ENCODE measurements at places on chromosomes 4 and X. TPM values are rescaled to one million over a fixed set of nuclear protein-coding genes. Genes with fewer than 3 reads are reported as not detected.

Gene FGD1
- 7.9 TPM for total RNA-seq

Gene GAGE12H
- total RNA-seq, result not detected

Gene TLR6
- total RNA-seq, result 3.6 TPM

Gene FIP1L1
- 28.4 TPM for total RNA-seq

Gene ESX1
- not detected for total RNA-seq

Gene MSX1
- total RNA-seq, result 10.1 TPM

Gene STIM2
- total RNA-seq, result 12.7 TPM

Gene BEND4
- not detected for total RNA-seq

Gene CCDC120
- 3.6 TPM for total RNA-seq

Gene FAT4
- total RNA-seq, result 0.85 TPM

Gene SMIM31
- 0.07 TPM for total RNA-seq

Gene IL15
- total RNA-seq, result 11.3 TPM

Gene UGT2B15
- total RNA-seq, result not detected

Gene DRD5
- total RNA-seq, result not detected

Gene ALAS2
- not detected for total RNA-seq

Gene FRMPD4
- 0.08 TPM for total RNA-seq

Gene MAPK10
- total RNA-seq, result 0.64 TPM

Gene SYN1
- total RNA-seq, result 0.31 TPM

Gene FGFBP2
- total RNA-seq, result not detected

Gene ARMCX2
- not detected for total RNA-seq

Gene GABRE
- total RNA-seq, result 33.7 TPM

Gene F11
- total RNA-seq, result not detected

Gene RAB41
- total RNA-seq, result not detected

Gene DDX53
- not detected for total RNA-seq

Gene DCAF4L1
- 0.12 TPM for total RNA-seq

Gene NDUFC1
- 86.0 TPM for total RNA-seq

Gene CLDN2
- 9.9 TPM for total RNA-seq

Gene CNKSR2
- 3.1 TPM for total RNA-seq

Gene HMGN5
- total RNA-seq, result 3.8 TPM

Gene OTUD6A
- not detected for total RNA-seq

Gene SUPT20HL1
- total RNA-seq, result not detected

Gene DKK2
- not detected for total RNA-seq

Gene TLL1
- 0.30 TPM for total RNA-seq

Gene HOPX
- total RNA-seq, result not detected

Gene CT45A2
- not detected for total RNA-seq

Gene SYP
- 2.2 TPM for total RNA-seq

Gene SPANXN3
- total RNA-seq, result not detected

Gene SMIM10
- total RNA-seq, result 0.17 TPM

Gene GAGE13
- not detected for total RNA-seq

Gene SPIN4
- total RNA-seq, result 2.3 TPM

Gene ASB5
- total RNA-seq, result not detected

Gene SNCA
- total RNA-seq, result 0.22 TPM

Gene HTT-AS
- total RNA-seq, result not detected

Gene GNRHR
- total RNA-seq, result not detected

Gene DAPP1
- not detected for total RNA-seq

Gene PNMA5
- not detected for total RNA-seq

Gene CSAG2
- not detected for total RNA-seq

Gene SUPT20HL2
- total RNA-seq, result not detected

Gene ANOS1
- total RNA-seq, result 0.08 TPM

Gene FHL1
- total RNA-seq, result 24.0 TPM

Gene FAM184B
- total RNA-seq, result not detected

Gene SRPK3
- not detected for total RNA-seq

Gene SPATA18
- 3.1 TPM for total RNA-seq

Gene NKX3-2
- 0.09 TPM for total RNA-seq

Gene VEGFC
- 16.8 TPM for total RNA-seq

Gene TLR3
- total RNA-seq, result 0.25 TPM

Gene CFAP99
- total RNA-seq, result 0.07 TPM

Gene MGARP
- total RNA-seq, result 0.89 TPM

Gene SH3BGRL
- 52.1 TPM for total RNA-seq

Data from A549 treated with RU486 at 1 μM for 4 hours (cell line).